Renal pelvis (tissue), 12 donors: ENCODE measurements at places on chromosomes 2 and 18.

DNA sequence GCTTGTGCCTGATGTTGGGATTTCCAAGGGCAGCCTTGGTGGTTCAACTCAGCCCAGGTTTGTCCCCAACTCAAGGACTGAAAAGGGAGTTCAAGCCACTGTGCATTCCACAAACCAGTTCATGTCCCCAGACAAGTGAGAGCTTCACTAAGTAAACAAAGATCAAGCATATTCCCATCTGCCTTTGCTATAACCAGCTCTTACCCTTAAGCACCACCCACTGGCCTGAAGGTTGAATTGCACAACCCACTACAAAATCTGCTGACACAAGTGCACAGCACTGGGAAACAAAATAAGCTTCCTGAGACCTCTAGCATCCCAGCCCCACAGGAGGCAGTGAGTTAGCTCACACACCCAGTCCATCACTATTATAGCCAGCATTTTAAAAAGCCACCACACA is 516.7 kb downstream of the NR4A2 start:
- no peak for DNase-seq

- DNase-seq: no peak
Observed at GRCh38 chr2:143128681-143129580, at the start of gene ARHGAP15. TSS of gene ARHGAP15 (plus strand) at chr2:143129419.

GRCh38 chr2:138180692-138181386 is 216.6 kb downstream of the HNMT start:
- no peak for DNase-seq

GRCh38 chr18:36412778-36413177 is 115.3 kb downstream of the FHOD3 start:
- no peak for DNase-seq

GRCh38 chr2:161044095-161044865 is 115.9 kb upstream of the TANK start:
- no peak for DNase-seq

- no peak for DNase-seq
Observed at GRCh38 chr18:58225101-58225500, 181.1 kb downstream of the NEDD4L start.

DNA sequence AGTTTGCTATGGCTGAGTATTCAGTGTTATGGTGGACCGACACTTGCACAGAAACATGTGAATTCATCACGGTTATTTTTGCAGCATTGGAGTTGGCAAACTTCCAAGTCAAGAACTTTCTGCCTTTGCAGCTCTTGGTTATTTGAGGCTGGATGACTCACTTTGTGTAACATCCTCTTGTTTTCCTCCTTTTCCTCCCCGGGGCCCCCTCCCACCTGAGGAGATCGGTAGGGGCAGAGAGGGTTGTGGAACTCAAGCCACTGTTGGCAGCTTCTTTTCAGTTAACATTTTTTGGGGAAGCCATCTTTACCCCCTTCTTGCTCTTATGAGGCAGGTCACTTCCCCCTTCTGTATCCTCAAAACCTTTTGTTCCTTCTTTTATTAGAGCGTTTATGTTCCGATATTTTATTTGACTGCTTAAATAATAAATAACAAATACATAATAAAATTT is 48.6 kb downstream of the DDX1 start:
- no peak for DNase-seq

- DNase-seq: no peak
Observed at GRCh38 chr2:214382229-214382628, 28.6 kb upstream of the VWC2L start.

DNA sequence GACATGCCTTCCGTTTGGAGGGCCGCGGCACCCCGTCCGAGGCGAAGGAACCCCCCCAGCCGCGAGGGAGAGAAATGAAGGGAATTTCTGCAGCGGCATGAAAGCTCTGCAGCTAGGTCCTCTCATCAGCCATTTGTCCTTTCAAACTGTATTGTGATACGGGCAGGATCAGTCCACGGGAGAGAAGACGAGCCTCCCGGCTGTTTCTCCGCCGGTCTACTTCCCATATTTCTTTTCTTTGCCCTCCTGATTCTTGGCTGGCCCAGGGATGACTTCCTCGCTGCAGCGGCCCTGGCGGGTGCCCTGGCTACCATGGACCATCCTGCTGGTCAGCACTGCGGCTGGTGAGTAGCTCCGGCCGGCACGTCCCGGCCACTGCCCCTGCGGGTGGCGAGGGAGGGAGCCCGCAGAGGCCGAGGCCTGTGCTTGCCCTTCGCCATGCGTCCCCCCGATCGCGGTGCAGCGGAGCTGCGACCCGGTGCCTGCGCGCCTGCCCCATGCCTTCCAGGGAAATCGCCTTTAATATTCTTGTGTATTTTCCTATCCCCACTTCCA is 1.2 kb downstream of the BMPR2 start:
- DNase-seq: no peak

GRCh38 chr2:33111002-33111446 is 164.3 kb downstream of the LTBP1 start:
- no peak for DNase-seq

- DNase-seq: no peak
Observed at GRCh38 chr2:215521031-215521430, 85.2 kb upstream of the FN1 start.

DNA sequence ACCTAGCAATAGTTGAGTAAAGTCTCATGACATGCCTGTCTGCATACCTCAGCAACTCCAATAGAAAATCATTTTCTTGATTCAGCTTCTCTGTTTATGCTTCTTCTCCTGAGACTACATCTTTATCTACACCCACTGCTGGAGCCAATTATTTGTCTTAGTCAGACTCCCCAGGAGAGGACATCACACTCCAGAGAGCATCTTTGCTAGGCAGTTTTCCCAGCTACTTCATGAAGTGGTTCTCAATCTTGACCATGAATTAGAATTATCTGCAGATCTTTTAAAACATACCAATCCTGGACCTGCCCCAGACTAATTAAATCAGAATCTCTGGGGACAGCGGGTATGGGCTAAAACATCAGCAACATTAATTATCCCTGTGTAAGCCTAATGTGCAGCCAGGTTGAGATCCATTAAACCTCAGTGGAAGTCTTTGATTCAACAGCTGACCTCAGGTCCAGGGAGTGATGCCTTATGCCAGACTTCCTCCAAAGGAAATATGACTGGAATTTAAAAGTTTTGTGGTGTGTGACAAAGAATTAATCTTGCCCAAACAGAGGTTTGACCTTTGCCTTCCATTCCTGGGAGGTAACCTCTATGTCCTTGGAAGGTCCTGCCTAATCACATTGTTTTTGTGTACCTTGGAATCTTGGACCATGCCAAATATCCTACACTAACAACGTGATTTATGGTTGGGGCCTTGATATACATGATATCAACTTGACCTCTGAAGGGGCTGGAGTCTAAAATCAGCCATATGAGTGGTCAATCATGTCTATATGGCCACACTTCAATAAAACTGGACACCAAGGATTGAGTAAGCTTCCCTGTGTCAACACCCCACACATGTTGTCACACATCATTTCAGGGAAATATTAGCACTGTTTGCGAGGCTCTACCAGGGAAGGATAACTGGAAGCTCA is 99.3 kb upstream of the DNAJC10 start:
- peak; percentile 39 for DNase-seq

DNA sequence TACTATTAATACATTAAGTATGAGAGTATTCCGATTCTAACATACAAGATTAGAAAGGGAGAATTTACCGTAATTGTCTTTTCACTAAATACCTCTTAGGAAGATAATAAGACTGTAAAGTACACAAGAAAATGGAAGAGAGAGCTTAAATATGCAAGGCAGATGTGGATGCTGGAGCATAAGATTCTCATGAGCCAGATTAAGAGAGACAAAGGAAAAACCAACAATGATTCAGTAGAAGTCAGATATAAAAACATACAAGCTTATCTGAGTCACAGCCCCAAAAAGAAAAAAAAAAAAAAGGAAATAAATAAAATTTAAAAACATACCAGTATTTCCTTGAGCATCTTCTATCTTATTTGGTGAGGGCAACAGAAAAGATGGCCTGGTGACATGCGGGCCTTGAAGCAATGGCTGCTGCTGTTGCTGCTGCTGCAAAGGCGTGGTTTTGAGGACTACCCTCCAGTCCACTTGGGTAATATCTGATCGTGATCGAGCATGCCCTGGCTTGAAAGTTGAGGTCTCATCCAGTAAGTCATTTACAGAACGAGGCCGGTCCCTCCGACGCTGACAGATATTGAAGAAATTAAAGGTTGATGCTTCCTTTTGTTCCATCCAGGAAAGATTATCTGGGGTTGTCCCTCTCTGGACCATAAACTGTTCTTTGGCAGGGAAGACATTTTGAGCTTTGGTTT is 24.5 kb downstream of the PLEKHM3 start:
- no peak for DNase-seq

DNA sequence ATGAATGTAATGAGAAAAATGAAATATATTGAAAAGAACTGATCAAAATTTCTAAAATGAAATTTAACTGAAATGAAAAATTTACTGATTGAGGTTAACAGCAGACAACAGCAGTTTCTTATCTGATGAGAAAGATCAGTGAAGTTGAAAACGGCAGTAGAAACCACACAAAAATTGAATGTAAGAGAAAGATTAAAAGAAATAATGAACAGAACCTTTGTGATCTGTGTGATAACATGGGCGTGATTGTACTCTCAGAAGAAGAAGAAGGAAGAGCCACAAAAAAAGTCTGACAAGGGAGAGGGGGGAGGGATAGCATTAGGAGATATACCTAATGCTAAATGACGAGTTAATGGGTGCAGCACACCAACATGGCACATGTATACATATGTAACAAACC is 45.2 kb downstream of the FAM117B start:
- no peak for DNase-seq

DNA sequence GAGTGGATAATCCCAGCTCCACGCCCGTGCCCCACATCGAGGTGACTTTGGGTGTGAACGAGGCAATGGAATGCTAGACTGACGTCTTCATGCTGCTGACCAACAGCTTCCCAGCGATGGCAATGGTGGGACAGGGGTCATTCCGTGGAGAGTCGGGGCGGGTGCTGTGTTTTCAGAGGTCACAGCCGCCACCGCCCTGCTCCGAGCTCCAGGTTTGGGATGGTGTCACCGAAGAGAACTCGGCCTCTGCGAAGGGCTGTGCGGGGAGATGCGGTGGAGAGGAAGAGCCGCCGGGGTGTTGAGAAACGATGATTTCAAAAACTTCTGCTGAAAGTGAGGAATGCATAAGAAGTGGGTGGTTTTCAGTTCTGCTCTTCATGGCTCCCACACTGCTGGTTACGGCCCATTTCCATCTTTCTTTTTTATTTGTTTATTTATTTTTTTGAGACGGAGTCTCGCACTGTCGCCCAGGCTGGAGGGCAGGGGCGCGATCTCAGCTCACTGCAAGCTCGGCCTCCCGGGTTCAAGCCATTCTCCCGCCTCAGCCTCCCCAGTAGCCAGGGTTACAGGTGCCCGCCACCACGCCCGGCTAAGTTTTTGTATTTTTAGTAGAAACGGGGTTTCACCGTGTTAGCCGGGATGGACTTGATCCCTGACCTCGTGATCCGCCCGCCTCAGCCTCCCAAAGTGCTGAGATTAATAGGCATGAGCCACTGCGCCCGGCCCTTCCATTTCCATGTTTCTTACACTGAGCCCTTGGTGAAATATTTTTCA is 142.6 kb downstream of the RTP5 start:
- no peak for DNase-seq

DNA sequence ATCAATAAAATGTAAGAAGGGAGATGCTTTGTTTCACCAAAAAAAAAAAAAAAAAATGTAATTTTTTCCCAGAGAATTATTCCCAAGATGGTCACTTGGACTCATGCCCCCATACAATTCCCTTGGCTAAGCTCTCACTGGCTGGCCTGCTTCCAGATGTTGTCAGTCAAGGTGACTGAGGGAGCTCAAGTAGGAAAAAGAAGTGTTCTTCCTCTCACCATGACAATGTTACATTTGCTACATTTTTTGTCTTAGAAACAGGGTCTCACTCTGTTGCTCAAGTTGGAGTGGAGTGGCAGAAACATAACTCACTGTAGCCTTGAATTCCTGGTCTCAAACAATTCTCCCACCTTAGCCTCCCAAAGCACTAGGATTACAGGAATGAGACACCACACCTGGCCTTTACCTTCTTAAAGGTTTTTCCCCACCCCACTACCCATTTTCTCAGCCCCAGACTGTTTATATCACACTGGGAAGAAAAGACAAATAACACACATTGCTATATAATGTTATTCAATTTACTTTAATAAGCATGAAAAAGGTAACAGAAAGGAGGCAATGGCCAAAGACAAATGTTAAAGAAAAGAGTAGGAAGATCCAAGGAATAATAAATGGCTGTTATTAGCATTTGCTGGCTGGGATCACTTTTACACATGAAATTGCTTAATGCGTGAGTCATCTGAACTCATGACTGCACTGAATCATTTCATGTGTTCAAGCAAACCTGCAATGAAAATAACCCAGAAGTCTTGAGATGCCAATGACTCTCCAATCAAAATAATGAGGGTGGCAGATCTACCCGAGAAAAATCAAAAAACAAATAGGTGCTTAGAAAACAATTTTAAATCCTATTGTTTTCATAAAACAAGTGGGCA is 45.2 kb downstream of the ACVR1 start:
- DNase-seq: no peak

GRCh38 chr18:6270771-6271216 is 143.9 kb downstream of the L3MBTL4 start:
- no peak for DNase-seq

DNA sequence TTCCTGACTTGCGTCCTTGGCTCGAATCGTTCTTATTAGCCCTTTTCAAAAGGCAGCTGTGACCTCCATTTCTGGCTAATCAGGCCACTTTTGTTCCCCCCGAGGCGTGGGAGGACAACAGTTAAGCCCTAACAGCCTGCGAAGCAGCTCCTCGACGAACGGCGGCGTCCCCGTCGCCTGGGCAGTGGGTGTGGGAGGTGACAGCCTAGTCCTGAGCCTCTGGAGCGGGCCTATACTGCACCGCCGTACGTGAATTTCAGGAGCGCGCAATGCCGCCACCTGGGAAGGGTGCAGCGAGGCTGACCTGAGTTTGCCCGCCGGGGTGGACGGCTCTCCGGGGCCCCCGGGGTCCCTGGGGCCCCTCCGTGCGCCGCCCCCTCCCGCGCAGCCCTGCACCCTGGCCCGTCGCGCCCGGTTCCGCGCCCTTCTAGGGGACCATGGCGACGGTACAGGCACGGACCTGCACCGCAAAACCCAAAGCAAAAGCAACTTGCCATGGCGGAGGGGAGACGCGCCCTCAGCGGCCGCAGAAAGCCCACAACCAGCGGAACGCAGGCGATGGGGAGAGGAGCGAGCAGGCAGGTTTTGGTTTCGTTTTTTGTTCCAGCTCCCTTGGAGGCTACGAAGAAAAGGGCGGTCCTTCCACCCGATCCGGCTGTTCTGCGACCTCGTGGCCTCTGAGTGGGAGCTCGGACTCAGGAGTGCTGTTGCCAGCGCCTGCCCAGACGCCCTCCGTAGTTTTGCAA is at the start of gene RBM43:
TSS of gene RBM43 (minus strand) at position 633 of the 746 bp plus-strand sequence. CDS start at position 497, 136 bp downstream.
- DNase-seq: peak; percentile 92

- no peak for DNase-seq
Observed at GRCh38 chr2:30652271-30652915, 154.9 kb downstream of the CAPN13 start.

GRCh38 chr18:23872701-23873550 is 141.6 kb upstream of the TTC39C start:
- peak; percentile 69 for DNase-seq
